ENCODE measurements at places on chromosomes 3 and 15.

- peaks cover 10% of the 10 kb centered on the region for H3K4me1 ChIP-seq
- no peak overlapping the region for H3K4me3 ChIP-seq
- no peaks in the 10 kb centered on the region for H3K36me3 ChIP-seq
- H3K27ac ChIP-seq, result no peak overlapping the region
- DNase-seq, result no peak
- no peaks in the 10 kb centered on the region for H3K27me3 ChIP-seq
These were observed 115.5 kb upstream of the ARPP21 start for GRCh38 chr3:35523838-35524237.

- DNase-seq, result no peak
- H3K36me3 ChIP-seq, result peaks cover 4% of the 10 kb centered on the region
- H3K4me3 ChIP-seq, result no peak overlapping the region
- H3K4me1 ChIP-seq, result no peaks in the 10 kb centered on the region
- no peaks in the 10 kb centered on the region for H3K27me3 ChIP-seq
These were observed 4.0 kb downstream of the OR5H14 start for GRCh38 chr3:98151241-98151640.

GRCh38 chr3:153702106-153702505 lies 419.1 kb upstream of the ARHGEF26 start:
- DNase-seq, result no peak
- H3K4me3 ChIP-seq, result no peak overlapping the region
- no peak overlapping the region for H3K27ac ChIP-seq

- H3K36me3 ChIP-seq, result no peaks in the 10 kb centered on the region
- no peak overlapping the region for H3K27ac ChIP-seq
- no peak overlapping the region for H3K4me3 ChIP-seq
These were observed 23.2 kb upstream of the PIGZ start for GRCh38 chr3:196991581-196992460.
